Fibroblast of skin of scalp (primary cell): ENCODE measurements at places on chromosomes 2 and 18.

DNA sequence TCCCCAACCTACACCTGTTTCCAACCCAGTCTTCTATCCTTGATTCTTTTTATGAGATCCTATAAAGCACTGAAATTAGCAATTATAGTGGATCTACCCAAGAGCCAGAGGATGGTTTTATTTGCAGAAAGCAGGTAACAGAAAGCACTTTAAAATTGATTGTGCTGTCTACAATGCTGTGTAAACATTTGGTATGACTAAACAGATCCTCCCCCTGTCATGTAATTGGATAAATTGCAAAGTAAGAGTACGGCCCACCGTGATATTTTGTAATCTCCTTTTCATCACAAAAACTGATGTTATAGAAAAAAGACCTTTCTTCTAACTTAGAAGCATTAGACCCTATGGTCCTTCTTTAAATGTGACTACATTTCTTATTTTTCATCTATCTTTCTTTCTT lies 11.3 kb upstream of the PPP3R1 start:
- DNase-seq = no peak

GRCh38 chr2:175552902-175553301 lies 371.4 kb upstream of the ATP5MC3 start:
- DNase-seq = no peak

DNA sequence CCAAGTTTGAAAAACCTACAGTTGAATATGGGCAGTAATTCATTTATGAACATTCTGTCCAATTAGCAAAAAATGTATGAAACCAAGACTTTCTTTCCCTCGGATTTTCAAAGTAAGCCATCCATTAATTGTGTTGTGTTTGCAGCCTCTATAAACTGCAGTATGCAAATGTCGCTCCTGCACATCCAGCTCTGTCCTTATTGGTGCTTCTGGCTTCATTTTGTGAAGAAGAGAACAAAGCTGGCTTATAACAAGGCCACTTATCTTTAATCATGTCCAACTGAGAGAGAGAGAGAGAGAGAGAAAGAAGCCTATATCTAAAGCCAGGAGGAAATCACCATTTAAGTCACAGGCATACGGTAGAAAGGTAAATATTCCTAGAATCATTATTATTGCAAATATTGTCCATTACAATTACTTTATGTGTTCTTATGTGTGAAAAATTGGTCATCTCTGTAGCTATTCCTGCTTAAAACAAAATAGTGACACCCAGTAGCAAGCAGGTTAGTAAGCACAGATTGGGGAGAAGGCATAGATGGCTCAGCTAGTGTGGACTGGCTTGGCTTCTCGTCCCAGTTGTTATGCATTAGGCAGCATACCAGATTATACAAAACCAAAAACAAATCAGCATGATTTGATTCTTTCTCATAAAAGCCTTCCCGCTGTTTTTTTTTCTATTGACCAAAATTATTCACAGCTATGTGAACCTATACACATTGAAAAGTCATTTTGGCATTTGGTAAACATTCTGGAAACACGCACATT lies 726.4 kb upstream of the SOX11 start:
- no peak for DNase-seq

GRCh38 chr2:42775186-42775585 lies 11.3 kb upstream of the OXER1 start:
- DNase-seq = no peak

DNA sequence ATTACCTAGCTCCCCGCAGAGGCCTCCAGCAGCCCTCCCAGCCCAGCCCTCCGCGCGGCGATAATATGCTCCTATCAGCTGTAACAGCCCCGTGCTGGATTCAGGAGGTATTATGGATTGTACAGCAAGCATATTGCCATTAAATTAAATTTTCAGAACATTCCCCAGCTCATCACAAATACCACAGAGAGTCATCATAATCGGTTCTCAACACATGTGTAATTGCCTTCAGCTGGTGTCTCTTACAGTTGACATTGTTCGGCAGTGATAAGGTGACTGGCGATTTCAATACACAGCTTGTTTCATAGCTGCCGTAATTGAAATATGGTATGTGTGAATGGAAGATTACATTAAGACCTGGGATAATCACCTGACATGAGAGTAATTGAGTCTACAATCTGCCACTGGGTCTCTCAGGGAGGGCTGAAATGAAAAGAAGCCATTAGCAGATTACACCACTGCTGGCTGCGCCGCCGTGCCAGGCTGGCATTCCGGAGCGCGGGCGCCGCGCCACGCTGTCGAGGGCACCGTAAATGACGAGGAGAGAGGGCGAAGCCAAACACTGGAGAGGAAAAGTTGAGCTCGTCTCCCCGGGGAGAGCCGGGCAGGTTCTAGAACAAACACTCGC lies 549.4 kb upstream of the SALL3 start:
- no peak for DNase-seq

DNA sequence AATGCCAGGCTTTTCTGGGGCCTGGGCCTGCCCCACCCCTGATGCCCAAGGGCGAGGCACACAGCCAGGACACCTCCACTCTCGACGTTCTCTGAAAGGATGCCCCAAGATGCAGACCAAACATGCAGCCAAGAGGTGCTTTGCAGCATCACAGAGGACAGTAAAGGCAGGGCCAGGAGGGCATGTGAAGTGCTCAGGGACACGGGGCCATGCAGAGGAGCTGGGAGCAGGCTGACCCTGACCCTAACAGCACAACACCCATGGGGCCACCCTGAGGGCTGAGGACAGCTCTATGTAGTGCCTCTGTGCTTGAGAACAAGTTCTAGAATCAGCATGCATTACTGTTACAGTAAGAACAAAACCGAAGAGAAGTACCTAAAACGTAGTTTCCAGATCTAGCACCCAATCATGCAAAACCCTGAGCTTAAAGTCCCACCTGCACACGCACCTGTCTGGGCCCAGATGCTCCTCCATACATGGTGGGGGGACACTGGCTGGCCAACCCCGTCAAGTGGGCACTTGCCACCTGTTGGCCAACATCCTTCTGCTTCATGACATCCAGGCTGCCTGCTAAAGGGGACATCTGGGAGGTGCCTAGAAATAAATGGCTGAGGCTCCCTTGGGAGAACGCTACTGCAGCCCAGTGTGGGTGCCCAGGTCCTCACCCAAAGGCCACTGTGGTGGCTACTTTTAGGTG lies 15.4 kb downstream of the HS6ST1 start:
- no peak for DNase-seq
